ENCODE measurements at places on chromosomes 5 and 9.

DNA sequence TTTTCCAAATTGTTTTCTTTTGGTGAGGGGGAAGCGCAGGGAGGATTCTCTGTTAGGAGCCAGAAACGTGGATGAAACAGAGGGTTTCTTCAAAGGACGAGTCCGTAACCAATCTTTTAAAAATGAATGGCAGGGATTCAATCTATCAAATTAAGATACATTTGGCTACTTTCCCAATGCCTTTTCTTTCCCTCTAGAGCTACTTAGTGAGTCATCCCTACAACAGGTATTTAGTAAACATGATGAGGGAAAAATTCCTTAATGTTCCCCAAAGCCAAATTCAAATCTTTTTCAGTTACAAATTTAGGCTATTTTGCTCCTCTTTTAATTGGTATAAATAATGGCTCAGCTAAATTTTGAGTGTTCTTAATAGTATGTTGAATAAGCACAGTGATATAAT is 366.4 kb upstream of the RIOK2 start:
- no peak for DNase-seq

GRCh38 chr5:93612855-93613243 is 29.8 kb downstream of the NR2F1 start:
- DNase-seq = no peak

- DNase-seq = no peak
These were observed 78.6 kb downstream of the AOPEP start for GRCh38 chr9:94805051-94805489.

- no peak for DNase-seq
These were observed 3.2 kb downstream of the RAB24 start for GRCh38 chr5:177300236-177300880.

GRCh38 chr9:115640887-115641286 is 512.7 kb upstream of the PAPPA start:
- DNase-seq = no peak

DNA sequence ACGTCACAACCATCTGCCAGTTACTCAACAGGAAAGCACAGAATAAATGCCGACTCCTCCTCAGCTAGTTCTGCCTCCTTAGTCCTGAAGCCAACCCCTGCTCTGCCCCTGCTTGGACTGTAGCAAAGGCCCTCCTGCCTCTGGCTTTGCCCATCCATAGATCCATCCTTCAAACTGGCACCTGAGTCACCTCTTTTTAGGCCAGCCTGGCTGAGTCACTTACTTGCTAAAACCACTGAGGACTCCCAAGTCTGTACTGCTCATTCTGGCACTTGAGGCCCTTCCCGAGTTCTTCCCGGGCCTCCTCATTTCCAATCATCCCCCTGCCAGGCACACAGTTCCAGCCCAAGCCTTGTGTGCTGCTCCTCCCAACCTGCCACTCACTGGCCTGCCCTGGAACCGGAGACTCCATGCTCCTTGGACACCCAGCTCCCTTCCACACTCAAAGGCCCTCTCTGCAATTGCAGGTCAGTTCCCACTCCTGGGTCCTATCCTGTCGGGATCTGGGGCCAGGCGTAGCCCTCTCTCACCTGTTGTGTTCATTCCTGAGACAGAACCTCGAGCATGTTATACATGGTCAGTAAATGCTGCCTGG is 220.1 kb downstream of the DAB2IP start:
- DNase-seq = no peak

DNA sequence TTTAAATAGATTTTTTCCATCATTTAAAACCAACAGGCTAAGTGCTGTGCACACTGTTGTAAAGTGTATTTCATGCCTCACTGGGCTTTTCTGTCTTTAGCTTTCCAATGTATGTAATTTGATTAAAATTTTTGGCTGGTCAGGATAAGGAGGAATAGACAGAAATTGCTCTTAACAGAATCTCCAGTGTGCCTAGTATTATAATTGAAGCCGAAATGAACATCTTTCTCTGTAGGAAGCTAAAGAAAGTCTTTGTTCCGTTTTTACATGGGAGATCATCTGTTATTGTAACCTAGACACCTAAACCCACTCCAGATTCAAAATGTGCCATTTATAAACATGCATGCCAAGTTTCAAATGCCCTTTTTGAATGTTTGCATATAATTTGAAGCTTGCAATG is 54.5 kb upstream of the SMIM15 start:
- DNase-seq = no peak

DNA sequence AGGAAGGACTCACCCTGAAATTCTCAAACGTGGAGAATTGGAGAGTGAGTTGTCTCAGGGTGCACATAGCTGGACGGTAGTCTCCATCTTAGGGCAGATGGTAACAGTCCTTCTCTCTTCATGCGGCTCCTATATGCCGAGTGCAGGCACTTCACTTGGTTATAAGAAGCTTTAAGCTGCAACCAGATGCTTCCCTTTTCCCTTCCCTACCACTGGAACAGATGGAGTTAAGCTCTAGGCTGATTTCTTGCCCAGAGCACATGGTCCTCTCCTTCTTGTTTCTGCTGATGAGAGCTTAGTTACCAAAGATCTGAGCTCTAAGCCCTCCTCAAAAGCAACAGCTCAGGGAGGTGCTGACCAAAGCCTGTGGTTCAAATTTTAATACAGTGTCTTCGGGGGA is 355.7 kb downstream of the ARHGEF28 start:
- DNase-seq = no peak

DNA sequence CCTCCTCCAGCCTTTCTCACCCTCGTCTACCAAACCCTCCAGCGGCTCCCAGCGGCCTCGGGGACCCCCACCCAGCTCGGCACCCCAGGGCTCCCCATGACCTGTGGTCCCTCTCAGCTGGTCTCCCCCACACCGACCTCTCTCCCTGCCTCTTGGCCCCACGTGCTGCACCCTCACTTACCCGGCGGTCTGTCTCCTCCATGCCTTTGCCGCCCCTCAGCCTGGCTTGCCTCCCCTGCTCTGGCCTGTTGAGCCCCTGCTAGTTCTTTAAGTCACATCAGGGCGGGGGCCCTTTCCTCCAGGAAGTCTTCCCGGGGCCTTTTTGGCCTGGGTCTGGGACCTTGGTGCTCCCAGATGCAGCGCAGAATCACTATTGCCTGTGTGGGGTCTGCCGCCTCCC is 81.5 kb downstream of the LMX1B start:
- DNase-seq = no peak

DNA sequence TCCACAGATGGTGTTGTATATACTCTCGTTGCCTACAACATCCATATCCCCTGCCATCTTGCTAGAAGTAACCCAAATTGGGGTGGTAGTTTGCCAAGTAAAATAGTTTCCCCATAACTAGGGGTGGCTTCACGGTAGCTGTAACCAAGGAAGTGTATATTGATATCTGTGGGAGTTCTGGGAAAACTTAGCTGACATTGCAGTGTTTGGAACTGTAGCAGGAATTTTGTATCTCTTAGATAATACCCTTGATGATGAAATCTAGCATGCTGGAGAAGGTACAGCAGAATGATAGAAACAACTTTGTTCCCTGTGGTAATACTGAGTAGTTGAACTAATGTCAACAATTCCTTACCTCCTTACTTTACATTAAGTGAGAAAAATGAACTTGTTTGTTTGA is 29.8 kb downstream of the FBXL7 start:
- DNase-seq = no peak

Measured in NCI-H345 (cell line).